Ovary (tissue), 10 donors: ENCODE measurements at places on chromosomes 5 and 9. TPM values are rescaled to one million over a fixed set of nuclear protein-coding genes. Genes with fewer than 3 reads are reported as not detected.

- H3K27ac ChIP-seq: no peak overlapping the region
- no peak overlapping the region for H3K4me3 ChIP-seq
- no peaks in the 10 kb centered on the region for H3K27me3 ChIP-seq
- H3K36me3 ChIP-seq: no peaks in the 10 kb centered on the region
- H3K4me1 ChIP-seq: no peaks in the 10 kb centered on the region
These were observed 72.7 kb downstream of the SPATA31C2 start for GRCh38 chr9:88065619-88066018.

Gene HRCT1
- total RNA-seq: 3.7 TPM

DNA sequence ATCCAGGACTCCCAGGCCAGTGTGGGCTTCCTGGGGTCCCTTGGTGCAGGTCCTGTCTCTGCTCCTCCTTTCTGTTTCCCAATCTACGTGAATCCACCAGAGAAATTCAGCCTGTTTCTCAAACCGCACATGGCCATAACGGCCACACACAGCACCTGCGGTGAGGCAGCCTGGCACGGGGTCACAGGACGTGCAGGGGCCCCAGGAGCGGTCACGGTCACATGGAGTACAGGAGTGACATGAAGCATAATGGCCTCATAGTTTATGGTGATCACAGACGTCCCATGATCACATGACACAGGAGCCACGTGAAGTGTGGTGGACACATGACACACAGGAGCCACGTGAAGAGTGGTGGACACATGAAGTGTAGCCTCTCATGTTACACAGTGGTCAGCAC, 248.5 kb upstream of the IRX4 start:
- DNase-seq: no peak
- H3K4me3 ChIP-seq: no peak overlapping the region
- H3K4me1 ChIP-seq: peaks cover 3% of the 10 kb centered on the region
- H3K27me3 ChIP-seq: no peaks in the 10 kb centered on the region
- no peak overlapping the region for H3K27ac ChIP-seq

DNA sequence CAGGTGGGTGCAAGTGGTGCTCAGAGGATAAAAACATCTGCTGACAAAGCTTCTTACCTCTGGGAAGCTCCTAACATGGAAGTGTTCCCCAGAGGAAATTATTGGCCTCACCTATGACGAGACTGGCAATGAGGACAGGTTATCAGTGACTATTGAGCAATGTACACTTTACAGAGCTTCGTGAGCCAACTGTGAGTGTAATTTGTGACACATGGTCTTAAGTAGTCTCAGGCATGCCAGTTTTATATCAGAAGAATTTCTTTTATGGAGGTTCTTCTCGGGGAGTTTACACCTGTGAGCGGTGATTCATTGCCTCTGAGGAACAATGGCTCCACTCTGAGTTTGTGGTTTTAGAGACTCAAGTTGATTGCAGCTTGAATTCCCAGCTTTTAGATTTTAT, 11.3 kb downstream of the ANKDD1B start:
- H3K27me3 ChIP-seq: no peaks in the 10 kb centered on the region
- H3K4me3 ChIP-seq: no peak overlapping the region
- DNase-seq: no peak
- peaks cover 5% of the 10 kb centered on the region for H3K4me1 ChIP-seq
- H3K36me3 ChIP-seq: no peaks in the 10 kb centered on the region

- H3K4me1 ChIP-seq: peaks cover 4% of the 10 kb centered on the region
- no peak overlapping the region for H3K27ac ChIP-seq
- no peaks in the 10 kb centered on the region for H3K36me3 ChIP-seq
- DNase-seq: no peak
These were observed 66.0 kb downstream of the FRMD3 start for GRCh38 chr9:83472221-83472665.

Gene SPINK4
- total RNA-seq: not detected

DNA sequence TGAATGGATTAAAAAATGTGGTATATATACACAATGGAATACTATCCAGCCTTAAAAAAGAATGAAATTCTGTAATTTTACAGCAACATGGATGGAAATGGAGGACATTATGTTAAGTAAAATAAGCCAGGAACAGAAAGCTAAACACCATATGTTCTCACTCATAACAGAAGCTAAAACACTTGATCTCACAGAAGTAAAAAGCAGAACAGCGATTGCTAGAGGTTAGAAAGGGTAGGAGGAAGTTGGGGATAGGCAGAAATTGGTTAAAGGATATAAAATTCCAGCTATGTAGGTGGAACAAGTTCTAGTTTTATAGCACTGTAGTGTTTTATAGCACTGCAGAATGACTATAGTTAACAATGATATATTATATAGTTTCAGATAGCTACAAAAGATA, 15.8 kb downstream of the MARCHF3 start:
- no peaks in the 10 kb centered on the region for H3K36me3 ChIP-seq
- no peaks in the 10 kb centered on the region for H3K4me1 ChIP-seq
- H3K27me3 ChIP-seq: no peaks in the 10 kb centered on the region
- H3K27ac ChIP-seq: no peak overlapping the region
